ENCODE measurements at places on chromosomes 11 and 22.
A peak's percentile ranks its signal among the peaks of the same experiment; 100 is the strongest.

DNA sequence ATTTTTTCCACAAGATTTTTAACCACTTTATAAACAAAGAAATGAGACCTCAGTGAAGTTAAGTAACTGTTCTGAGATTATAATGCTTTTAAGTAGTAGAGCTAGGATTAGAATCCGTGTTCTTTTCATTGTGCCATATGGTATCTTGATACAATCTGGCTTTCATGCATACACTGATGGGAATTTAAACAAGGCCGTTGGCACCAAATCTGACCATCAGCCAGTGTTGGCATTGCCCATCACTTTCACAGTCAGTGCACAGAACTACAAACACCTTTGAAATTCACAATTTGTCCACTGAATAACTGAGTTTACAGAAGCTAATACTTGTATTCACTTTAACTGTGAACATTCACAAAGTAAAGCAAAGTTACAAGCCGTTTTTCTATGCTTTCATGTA, 1228.0 kb downstream of the TBC1D22A start:
- DNase-seq = no peak

GRCh38 chr11:67266449-67267187, at the start of gene GRK2:
TSS of gene GRK2 (plus strand) at chr11:67266473. CDS start at chr11:67266700, 227 bp downstream.
- peak; percentile 56 for DNase-seq

GRCh38 chr11:62892077-62892922, 11.6 kb downstream of the SLC3A2 start:
- no peak for DNase-seq

DNA sequence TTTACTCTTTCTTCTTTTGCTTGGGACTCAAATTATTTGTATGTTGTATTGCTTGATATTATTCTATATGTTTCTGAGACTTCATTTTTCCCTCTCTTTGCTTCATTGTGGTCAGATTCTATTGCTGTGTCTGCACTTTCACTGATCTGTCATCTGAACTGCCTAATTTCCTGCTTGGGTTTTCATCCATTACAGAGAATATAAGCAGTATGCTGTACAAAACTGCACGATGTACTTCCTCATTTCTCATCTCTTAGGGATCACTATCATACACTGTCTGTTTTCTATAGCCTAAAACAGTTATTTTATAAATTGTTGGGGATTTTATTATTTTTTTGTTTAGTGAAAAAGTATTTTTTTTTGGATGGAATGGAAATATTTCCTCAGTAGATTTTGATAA, 736.7 kb upstream of the ANO5 start:
- no peak for DNase-seq

GRCh38 chr11:33248416-33248971, 8.7 kb upstream of the HIPK3 start:
- no peak for DNase-seq

GRCh38 chr11:69702239-69702691, 1.6 kb downstream of the FGF19 start:
- no peak for DNase-seq

DNA sequence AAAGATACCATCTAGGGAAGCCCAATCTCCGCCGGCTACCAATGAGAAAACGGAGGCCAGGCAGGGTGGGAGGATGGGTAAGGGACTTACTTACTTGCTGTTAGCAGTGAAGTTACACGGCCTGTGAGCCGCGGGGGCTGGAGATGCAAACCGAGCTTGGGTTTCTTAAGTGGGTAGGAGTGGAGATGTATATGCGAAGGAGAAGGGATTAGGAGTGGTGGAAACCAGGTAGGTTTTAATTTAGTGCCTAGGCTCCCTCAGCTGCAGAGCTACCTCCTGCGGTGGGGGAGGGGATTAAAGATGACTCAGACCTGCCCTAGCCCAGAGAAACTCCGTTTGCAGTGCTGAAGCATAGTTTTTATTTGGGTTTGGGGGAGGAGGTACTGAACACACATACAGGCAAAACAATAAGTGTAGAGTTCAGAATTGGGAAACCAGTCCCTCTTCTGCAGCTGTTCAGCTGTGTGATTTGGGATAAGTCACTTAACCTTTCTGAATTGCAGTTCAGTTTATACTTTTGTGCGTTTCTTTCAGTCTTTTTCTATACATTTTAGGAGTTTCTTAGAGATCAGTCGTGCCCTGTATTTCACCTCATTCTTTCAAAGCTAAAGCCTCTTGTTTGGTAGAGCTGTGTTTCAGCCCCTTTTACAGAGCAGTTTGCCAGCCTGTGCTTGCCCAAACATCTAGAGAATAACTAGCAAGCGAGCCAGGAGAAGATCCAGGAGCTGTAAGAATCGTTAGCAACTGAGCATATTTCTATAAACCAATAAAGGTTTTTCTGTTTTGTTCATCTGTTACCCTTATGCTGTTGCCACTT, 596 bp upstream of the TNRC6B start:
- DNase-seq = peak; percentile 19

- no peak for DNase-seq
Observed at GRCh38 chr11:64864473-64865285, 13.7 kb downstream of the EHD1 start.

- no peak for DNase-seq
Observed at GRCh38 chr11:41282395-41282794, 177.1 kb downstream of the LRRC4C start.

DNA sequence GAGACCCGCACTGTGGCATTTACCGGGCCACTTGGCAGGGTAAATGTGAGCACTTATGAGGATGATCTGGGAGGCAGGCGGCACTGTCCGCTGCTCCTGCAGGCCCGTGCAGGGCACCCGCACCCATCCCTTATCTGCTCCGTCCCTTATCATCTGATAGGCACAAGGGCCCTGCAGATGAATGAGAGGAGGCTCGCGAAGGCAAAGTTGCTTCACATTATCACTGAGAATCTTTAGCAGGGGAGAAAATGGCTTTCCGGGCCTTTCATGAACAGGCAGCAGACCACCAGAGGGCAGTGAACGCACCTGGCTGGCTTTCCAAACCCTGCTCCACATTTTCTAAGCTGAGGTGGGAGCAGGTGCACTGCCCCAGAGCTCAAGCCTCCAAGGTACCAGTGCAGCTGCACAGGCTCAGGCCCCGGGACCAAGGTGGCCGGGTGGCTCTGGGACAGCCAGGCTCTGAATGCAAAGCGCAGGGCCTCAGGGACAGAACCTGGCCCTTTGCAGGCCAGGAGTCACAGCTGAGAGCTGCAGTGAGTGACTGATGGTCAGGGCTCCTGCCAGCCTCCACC, 165.6 kb downstream of the SHANK2 start:
- peak; percentile 70 for DNase-seq

- DNase-seq = no peak
Observed at GRCh38 chr11:92253421-92253820, 28.8 kb downstream of the FAT3 start.

DNA sequence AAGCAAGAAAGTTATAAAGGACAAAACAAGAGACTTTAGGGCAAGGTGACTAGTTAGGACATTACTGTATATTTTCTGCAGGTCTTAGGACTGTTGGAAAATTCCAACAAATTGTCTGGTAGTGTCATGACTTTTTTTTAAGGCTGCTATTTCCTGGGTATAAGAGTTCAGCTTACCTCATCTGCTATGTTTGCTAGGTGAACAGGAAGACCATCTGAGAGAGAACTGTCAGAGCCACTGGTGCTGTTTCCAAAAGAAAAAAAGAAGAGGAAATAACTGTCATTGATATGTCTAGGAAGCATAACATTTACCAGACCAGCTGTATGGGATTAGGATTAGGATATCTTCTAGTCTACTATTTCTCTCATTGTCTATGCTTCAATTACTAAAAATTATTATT, 26.3 kb upstream of the MTCH2 start:
- no peak for DNase-seq

DNA sequence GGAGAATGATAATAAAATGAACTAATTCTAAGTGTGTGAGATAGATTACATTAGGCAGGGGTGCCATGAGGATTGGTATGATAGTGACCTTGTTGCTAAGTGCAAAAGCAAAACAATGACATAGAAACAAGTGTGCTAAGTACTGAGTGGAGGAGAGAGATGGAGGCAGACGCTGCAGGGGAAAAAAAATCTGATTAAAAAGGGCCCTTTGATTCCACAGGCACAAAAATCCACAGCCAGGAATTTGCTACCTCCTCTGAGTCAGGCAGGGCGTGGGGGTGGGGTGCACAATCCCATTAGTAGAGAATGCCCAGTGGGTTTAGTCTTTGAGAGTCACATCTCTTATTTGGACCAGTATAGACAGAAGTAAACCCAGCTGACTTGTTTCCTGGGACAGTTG, at the start of gene CNTF:
TSS of gene CNTF (plus strand) at position 322 of the 400 bp plus-strand sequence. CDS start 88 bp downstream, outside the sequence.
- no peak for DNase-seq

DNA sequence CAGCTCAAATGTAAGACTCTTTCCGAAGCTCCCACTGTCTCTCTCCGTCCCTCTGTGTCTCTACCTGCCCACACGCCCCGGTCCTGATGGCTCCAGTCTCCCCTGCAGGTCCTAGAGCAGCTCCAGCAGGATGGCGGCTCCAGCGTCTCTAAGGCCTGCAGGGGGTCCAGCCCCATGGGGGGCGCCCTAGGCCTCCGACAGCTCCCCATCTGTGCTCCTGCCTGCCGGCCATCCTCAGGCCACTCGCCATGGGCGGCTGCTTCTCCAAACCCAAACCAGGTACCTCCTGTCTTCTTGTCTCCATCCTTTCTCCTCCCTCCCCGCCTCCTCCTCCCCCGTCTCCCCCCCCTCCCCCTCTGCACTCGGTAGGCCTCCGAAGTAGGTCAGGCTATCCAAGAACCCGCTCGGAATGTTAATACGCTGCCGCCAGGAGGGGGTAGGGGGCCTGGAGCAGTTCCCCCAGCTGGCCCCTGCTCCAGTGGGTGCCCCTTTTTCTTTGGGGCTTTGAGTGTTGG, 699 bp downstream of the AIFM3 start:
- DNase-seq = no peak

DNA sequence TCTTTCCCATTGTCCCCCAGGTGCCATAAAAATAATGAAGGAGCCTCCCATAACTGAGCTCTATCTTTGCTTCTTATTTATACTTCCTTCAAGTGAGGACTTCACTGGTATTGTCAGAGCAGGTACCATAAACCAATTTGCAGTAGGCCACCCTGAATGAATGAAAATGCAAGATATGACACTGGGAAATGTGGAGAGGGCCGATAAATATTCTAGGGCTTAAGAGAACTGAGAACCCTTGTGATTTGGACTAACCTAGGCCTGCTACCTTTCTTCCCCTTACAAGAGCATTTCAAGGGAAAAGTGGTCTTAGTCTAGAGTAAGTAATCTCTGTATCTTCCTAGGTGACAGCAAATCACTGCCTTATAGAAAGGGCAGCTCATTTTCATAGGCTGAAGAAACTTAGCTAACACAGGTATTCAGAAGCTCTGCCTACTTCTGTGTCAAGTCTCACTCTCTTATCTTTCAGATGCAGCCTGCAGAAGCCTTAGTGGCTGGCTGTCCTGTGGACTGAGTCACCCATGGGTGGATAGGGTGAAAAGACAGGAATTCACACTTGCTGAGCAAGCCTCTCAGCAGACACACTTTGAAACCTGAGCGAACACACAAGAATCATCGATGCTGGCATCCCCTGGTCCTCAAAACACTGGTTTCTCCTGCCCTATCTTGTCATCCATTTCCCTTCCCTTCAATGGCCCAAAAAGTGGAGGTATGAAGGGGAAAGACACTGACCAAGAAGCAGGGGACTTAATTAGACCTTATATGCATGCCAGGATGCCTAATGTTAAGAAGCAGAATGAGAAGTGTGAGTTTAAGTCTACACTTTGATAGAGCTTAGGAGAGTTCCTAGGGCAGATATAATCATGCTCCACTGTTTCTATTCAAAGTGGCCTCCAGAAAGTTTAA, 15.2 kb downstream of the NRIP3 start:
- no peak for DNase-seq

DNA sequence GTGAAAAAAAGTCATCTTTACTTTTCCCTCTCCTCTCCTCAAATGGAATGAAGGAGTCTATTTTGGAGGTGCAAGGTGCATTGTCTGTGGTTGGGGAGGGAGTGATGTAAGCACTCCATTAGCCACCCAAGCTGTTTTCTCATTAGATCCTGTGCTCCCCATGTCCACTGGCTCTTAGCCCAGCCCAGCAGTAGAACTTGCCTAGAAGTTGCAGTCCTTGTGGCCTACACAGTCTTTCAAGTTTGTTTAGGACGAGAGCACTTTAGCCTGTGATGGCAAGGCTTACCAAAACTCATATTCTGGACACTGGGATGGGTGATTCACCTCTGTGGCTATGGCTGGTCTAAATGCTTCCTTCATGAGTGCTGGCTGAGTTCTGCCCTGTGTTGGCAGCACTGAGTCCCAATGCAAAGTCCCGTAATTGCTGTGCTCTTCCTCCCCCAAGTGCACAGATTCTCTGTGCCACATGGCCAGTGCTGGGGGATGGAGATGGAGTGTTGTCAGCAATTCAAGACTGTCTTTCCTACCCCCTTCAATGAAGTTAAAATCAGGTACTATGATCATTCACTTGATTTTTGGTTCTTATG, 15.8 kb downstream of the SLC22A25 start:
- no peak for DNase-seq

DNA sequence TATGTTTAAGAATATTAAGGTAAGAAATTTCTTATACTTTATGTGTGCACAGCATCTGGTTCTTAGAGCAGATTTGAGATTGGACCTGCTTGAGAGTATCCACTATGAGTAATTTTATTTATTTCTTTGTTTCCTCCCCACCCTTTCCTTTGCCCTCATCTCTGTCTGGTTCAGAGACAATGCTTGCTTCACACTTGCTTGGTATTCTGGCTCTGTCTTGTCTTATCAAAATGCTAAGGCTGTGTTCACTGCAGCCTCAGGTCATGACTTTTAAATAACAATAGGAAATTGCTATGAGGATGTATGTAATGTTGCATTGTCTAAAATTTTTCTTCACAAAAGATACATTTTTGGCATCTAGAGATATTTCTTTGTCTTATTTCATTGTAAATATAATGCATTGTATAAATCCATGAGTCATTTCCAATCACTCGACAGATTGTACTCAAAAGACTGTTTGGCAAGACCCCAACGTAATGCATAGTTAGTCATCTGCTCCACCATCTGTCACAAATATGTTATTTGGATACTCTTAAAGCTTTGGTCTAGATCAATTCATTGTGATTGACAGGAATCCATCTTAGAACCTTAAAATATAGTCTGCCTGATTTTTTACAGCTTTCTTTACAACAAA, 395.7 kb downstream of the AASDHPPT start:
- DNase-seq = no peak

DNA sequence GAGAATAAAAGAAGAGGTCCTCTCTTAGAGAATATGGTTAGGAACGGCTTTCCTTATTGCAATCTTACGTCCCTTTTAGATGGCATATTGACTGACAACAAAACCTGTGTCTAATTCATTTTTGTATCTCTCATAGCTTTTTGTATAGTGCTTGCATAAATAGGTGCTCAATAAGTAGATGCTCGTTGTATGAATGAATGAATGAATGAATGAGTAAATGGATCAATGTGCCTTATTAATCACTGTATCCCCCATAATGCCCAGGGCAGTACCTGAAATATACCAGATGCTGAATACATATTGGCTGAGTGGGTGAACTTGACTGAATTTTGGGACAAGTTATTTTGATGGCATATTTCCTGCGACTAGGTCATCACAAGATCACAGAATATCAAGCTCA, 97.9 kb downstream of the SERGEF start:
- no peak for DNase-seq
